ENCODE measurements at places on chromosomes 1 and 21.
A peak's percentile ranks its signal among the peaks of the same experiment; 100 is the strongest.

DNA sequence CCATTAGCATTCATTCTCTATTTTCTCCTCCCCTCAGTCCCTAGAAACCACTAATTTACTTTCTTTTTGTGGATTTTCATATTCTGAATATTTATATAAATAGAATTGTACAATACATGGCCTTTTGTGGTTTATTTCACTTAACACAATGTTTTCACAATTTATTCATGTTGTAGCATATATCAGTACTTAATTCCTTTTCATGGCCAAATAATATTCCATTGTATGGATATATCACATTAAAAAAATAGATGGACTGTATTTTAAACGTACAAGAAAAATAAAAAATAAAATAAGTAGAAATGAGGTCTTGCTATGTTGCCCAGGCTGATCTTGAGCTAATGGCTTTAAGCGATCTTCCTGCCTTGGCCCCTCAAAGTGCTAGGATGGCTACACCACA is 25.0 kb downstream of the SCP2 start:
- DNase-seq: no peak

- DNase-seq: no peak
Observed at GRCh38 chr1:25654109-25654660, 37.6 kb downstream of the MAN1C1 start.

DNA sequence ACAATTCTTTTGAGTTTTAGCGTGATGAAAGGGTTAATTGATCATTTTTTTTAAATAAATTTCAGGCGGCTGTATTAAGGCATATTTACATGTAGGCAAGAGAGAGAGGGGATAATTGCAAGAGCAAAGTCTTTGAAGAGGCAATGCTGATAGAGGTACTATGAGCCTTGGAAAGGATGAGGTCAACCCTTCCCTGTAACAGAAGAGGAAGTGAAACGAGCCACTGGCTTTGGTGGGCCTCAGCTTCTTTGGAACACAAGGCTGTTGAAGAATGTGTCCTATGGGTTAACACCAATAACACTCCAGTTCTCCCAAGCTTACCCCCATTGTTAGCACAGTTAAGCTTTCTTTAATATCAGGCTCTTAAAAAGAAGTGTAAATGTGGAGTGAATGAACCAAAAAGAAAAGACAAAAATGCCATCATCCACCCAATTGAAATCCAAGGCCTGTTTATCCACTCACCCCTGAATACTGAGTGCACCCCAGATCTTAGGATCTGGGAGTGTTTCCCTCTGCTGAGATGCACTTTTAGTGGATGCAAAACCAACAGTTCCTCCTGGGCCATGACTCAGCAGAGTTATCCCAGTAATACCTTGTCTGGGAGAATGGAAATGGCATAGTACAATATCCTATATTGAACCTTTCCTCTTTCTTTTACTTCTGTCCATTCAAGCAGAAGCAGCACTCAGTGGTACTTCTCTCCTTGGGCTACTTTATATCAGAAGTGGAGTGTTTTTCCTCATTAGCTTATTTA is 216.4 kb downstream of the SLC44A5 start:
- DNase-seq: no peak

GRCh38 chr21:37770461-37770860 is 145.8 kb downstream of the KCNJ6 start:
- no peak for DNase-seq

GRCh38 chr21:27045281-27045985 is 78.5 kb upstream of the ADAMTS5 start:
- no peak for DNase-seq

DNA sequence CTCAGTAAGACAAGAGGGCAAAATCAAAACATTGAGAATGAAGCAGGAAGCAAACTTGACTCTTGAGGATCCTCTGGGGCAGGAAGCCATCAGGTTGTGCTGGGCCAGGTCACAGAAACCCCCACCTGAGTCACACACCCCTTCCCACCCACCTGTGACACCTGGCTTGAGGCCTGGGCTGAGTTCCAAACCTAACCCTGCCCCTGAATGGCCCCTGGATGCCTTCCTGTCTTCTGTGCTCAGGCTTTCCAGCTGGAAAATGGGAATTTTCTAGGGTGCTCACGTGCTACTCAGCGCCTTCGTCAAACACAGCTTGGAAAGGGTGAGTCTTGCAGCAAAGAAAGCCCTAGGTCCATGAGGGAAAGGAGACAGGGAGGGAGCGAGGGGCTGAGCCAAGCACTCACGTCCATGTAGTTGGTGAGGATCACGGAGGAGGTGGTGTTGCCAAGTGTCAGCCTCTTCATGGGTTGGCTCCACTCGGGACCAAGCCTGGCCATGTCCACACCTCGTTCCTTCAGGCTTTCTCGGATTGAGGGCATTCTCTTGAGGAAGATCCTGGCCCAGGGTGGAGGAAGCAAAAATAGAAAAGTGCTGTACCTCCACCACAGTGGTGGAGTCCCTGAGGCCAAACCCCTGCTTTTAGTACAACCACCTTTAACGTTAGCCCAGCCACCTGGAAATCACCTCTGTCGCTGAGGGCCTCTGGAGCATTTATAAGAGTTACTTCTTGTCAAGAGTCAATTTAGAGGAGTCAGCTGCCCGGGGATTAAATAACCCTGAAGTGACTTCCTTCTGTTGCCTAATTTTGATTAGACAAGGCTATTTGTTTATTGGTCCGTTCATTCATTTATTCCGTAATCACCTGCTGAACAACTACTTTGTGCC is 4.3 kb downstream of the REN start:
- DNase-seq: no peak

DNA sequence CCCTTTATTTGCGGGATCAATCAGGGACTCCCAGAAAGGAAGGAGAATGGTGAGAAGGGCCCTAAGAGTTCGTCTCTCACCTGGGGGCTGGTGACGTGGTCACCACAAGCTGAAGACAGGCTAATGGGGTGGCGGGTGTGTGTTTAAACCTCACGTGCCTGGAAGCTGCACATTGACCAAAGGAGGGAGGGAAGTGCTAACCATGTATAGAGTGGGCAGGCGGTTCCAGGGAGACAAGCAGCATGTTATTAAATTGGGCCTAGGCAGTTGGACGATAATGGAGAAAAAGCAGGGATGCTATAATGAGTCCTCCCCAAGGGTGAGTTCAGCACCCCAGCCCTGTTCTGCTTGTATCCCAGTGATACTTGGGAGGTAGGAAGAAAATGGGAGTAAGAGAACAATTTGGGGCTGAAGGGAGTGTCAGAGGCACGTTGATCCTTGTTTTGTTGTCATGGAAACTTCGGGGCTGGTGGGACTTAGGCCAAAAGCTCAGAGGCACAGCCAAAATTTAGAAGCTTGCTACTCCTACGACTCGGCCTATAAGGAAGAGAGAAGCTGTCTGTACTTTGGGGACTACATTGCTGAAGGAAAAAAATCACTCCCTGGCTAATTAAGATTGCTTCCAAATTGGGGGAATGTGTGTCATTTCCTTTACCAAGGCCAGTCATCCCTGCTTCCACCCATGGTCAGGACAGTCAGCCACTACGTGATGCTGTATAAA is 33.2 kb upstream of the EPHA8 start:
- no peak for DNase-seq

DNA sequence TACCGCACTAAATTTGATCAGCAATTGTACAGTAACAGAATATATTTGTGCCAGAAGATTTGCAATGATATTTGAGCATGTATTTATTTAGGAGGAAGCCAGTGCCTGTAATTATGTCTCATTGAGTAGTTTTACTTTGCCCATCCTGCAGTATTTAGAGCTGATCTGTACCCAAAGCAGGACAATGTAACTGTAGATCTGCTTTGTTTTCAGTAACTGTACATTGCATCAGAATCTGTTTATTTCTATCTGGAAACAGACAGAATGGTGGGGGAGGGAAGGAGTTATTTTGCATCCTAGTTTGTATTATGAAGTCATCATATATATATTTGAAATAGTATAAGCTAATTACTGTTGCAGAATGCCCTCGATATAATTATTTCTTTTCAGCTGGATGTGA is 36.2 kb upstream of the LRRC8C start:
- DNase-seq: no peak

DNA sequence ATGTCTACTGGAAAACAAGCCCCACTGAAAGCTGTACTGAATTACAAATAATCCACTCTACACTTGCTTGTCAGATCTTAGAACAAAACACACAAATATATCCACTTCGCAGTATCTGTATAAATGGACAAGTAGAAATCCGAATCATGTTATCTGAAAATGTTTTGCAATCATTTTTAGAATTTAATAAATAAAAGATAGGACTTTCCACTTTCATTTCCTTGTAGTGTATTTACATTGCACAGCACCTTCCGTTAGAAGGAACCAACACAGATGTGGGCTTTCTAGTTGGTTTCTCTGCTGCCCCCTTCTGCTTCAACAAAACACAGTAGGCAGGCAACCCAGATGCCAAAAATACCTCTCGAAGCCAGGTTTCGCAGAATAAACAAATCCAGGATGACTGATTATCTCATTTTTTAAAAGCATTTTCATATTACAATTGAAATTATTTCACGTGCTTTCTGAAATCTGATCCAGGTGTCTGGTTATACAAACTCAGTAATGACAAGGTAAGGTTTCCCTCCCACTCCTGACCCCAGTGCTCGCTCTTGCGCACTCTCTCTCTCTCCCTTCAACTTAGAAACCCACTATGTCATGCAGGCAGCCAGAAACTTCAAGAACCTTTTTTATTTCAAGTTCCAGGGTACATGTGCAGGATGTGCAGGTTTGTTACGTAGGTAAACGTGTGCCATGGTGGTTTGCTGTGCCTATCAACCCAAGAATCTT is 389.9 kb downstream of the SMYD3 start:
- peak; percentile 47 for DNase-seq

DNA sequence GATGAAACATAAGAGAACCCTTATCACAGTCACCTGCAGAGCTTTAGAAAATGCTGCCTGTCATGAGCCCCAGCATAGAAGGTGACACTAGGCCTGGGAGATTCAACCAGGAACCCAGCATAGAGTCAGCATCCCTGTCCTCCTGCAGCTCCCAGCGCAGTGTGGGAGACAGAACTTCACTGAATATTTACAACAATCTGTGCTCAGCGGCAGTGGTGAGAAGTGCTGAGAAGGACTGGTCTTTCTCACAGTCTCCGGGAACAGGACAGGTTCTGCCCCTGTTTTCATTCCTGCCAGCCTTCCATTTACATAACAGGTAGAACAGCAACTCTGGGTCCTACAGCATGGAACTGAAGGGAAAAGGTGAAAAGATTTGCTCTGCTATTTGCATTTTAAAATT is 83.5 kb upstream of the GADD45A start:
- no peak for DNase-seq

DNA sequence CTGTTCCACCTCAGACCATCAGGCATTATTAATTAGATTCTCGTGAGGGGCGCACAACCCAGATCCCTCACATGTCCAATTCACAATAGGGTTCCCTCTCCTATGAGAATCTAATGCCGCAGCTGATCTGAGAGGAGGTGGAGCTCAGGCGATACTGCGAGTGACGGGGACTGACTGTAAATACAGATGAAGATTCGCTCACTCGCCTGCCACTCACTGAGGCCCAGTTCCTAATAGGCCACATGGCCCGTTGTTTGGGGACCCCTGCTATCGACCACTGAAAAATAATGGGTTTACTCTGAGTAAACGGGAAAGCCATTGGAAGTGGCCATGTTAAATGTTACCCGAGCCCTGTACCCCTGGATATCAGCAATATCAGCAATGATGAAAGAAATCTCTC is 65.9 kb downstream of the GRIK1 start:
- no peak for DNase-seq

- DNase-seq: no peak
Observed at GRCh38 chr1:199313444-199313843, 674.6 kb downstream of the PTPRC start.

- no peak for DNase-seq
Observed at GRCh38 chr1:93448983-93449804, 1.3 kb downstream of the FNBP1L start.

DNA sequence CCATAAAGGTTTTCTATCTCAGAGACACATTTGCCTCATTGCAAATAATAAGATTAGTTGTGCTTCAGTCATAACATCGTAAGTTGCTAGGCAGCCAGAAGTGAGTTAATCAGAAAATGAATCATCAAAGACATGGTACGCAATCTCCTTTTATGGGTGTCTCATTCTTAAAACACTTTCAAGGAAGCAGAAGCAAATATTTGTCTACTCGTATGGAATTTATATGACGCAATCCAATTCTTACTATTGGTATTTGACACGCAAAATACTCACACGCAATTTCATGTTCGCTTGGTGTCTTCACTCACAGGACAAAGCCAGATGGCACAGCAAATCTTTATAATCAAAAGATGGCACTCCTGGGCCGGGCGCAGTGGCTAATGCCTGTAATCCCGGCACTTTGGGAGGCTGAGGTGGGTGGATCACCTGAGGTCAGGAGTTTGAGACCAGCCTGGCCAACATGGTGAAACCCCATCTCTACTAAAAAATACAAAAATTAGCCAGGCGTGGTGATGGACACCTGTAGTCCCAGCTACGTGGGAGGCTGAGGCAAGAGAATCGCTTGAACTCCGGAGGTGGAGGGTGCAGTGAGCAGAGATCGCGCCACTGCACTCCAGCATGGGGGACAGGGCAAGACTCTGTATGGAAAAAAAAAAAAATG is 56.4 kb downstream of the HLCS start:
- peak; percentile 78 for DNase-seq

DNA sequence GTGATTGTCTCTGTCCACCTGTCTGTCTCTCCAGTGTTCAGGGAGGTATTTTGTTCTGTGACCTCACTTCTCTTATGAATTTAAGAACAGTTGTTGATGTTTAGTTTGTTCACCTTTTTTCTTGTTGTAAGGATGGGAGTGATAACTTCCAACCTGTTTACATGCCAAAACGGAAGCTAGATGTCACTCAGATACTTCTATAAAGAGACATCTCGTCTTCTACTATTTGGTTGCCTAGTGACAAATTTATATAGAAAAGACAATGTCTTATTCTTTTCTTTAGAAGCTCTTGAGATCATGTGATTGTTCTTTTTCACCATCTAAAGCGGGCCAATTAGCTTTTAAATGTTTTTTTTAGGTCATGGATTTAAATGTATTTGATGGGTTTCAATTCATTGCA is 33.8 kb downstream of the PRSS38 start:
- no peak for DNase-seq

- no peak for DNase-seq
Observed at GRCh38 chr1:196302981-196303380, 305.3 kb downstream of the KCNT2 start.

All from activated CD4-positive, alpha-beta T cell treated with anti-CD3 and anti-CD28 coated beads, Interleukin-2, Interleukin-4, amounts not matched to agents 100 ng/mL and 50 ng/mL, durations not matched to agents 16 hours and 8 hours (primary cell).